ENCODE measurements at places on chromosomes 2 and 18.

- no peak for DNase-seq
Measured at GRCh38 chr2:205822579-205822978, 140.3 kb downstream of the NRP2 start.

GRCh38 chr2:207734264-207734635, 22.8 kb downstream of the CCNYL1 start:
- no peak for DNase-seq

GRCh38 chr2:168210895-168211570, 36.4 kb downstream of the STK39 start:
- DNase-seq, result no peak

GRCh38 chr2:63667132-63667700, 78.5 kb downstream of the MDH1 start:
- no peak for DNase-seq

GRCh38 chr18:68447286-68447685, 267.6 kb downstream of the TMX3 start:
- no peak for DNase-seq

DNA sequence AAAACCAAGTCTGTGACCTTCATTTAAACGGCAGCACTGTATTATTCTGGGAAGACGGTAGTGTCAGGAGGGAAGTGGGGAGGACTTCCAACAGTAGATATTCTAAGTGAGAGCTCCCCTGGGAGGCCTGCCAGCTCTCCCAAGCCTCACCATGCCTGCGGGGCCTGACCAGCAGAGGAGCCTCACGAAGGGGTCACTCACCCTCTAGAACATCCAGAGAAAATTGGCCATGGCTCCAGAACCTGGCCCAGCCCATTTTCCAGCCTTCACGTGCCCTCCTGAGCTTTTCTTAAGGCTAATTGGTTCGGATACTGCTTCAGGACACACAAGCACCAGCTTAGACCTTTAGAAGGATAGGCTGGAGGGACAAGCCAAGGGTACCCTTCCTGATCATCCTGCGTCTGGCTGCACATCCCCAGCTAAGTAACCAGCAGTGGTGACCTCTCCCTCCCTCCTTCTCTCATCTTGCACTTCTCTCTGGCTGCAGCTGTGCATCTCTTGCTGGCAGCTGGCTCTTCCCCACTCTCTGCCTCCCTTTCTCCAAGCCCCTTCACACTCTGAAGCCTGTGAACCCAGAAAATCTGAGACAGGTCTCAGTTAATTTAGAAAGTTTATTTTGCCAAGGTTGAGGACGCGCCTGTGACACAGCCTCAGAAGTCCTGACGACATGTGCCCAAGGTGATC, 120.1 kb upstream of the PKDCC start:
- DNase-seq, result no peak

DNA sequence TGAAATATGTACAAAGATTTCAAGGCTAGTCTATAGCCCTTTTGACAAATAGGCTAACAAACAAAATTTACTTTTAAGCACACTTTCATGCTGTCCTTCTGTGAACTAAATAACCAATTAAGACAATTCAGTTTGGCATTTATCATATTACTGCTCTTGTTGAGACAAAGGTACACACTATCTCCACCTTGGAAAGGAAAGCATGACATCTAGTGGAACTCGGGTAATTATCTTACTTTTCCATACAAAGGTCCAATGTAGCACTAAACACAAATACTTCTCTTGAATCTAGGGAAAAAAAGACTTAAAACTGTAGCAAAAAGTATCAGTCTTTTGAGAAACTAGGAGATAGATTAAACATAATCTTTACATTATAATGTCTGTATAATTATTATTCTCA, 125.0 kb upstream of the CD226 start:
- no peak for DNase-seq

GRCh38 chr18:43420950-43421349, 143.7 kb upstream of the SYT4 start:
- no peak for DNase-seq

DNA sequence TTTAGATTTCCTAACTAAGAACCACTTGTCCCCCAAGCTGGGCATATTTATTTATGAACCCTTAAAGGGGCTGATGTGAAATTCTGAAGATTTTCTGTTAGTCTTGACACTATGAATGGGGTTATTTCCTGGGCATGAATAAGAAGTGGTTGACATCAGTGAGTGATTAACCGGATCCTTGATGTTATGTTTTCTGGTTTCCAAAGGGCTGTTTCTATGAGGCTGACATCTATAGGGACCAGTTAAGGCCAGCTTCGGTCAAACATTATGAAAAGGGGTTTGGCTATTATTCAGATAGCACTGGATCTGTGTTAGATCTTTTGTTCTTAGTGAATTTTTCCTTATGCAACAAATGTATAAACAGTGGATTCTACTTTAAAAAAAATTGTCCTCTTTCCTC, 443.7 kb upstream of the SPRED2 start:
- no peak for DNase-seq

GRCh38 chr2:65940856-65941255, 494.1 kb upstream of the MEIS1 start:
- no peak for DNase-seq

DNA sequence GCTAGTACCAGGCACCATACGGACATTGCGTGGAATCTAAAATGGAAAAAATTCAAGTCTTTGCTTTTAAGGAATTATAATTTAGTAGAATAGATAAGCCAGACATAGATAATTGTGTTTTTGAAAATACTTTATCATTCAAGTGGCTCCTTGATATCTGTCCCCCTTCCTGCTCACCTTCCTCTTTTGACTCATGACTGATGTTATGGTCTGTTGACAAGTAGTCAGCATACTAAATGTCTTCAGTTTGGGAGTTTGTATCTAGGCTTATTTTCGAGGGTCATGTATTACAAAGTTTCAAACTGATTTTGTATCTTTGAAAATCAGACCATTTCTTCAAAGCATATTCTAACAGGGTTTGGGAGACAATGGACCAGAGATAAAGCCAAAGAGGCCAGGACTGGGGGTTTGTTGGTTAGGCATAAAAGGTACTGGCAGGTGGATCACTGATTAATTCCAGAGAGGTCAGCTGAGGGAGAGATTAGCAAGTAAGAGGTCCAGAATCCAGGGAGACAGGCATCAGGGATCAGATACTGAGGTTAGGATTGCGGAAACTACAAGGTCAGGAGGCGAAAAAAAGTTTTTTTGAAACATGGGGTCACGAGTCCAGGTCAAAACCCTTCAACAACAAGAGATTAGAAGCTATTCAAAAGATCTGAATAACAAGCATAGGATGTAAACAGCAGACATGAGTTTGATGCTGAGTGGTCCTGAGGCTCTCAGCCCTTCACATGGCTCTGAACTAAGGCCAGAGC, 31.5 kb upstream of the KLHL14 start:
- no peak for DNase-seq

- no peak for DNase-seq
Measured at GRCh38 chr2:29700560-29700959, 220.8 kb downstream of the ALK start.

GRCh38 chr2:85341269-85342029, 12.9 kb downstream of the RETSAT start:
- no peak for DNase-seq

DNA sequence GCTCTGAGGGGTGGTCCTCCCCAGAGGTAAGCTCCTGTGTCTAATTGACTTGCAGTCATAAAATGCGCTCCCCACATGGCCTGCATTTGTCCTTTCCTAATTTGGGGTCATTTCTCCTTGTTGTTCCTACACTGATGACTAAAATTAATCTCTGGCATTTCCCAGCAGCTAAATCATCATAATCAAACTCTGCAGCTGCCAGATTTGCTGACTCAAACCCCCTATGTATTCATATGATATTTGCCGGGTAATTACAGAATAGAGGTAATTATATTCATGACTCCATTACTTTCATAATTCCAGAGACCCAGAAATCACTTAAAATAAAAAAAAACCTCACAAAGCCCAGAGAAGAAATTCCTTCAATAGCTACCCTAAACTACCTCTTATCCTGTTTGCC, 331.4 kb upstream of the KLHL29 start:
- DNase-seq, result no peak

GRCh38 chr2:40199771-40200170, 252.1 kb downstream of the SLC8A1 start:
- DNase-seq, result no peak

Measured in activated naive CD4-positive, alpha-beta T cell (primary cell).